CD4-positive, alpha-beta T cell treated with Interleukin-2 at 100 ng/mL for 4 hours (primary cell): ENCODE measurements at places on chromosomes 1 and 21.

DNA sequence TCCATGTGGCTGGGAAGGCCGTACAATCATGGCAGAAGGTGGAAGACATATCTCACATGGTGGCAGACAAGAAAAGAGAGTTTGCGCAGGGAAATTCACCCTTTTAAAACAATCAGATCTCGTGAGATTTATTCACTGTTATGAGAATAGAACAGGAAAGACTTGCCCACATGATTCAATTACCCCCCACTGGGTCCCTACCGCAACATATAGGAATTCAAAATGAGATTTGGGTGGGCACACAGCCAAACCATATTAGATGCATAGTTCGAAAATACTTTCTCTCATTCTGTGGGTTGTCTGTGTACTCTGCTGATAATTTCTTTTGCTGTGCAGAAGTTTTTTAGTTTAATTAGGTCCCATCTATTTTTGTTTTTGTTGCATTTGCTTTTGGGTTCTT is 990.3 kb downstream of the PLA2G4A start:
- DNase-seq: no peak

- no peak for DNase-seq
Measured at GRCh38 chr1:14909920-14910460, 243.6 kb upstream of the TMEM51 start.

- DNase-seq: no peak
Measured at GRCh38 chr1:47927165-47927564, 70.0 kb downstream of the TRABD2B start.

- DNase-seq: no peak
Measured at GRCh38 chr1:223074445-223075300, 68.4 kb downstream of the TLR5 start.

GRCh38 chr1:7902478-7903085 is 38.1 kb downstream of the TNFRSF9 start:
- DNase-seq: peak; percentile 70

GRCh38 chr1:225897595-225898514 is 8.9 kb upstream of the LEFTY1 start:
- DNase-seq: peak; percentile 47

DNA sequence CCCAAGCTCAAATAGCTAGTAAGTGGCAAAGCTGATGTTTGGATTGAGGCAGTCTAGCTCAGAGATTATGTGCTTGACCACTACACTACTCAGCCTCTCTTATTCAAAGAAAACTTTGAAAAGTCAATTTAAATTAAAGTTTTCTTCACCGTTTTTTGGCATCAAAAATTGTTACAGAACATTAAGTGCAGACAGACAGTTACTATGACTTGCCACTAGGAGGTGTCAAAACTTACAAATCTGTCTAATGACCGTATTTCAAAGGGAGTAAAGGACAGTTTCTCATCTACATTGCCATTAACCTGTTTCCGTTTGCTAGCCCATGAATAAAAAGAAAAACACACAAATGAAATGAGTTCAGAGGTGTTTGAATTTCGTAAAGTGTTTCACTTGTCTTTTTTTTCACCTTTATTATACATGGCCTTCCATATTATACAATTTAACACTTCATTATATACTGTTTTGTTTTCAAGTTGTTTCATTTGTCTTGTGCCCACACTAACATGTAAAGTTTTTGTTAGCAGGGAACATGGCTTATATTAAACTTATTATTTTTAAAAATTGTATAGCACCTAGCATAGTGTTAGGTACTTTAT is 57.4 kb upstream of the MTF2 start:
- DNase-seq: peak; percentile 71

DNA sequence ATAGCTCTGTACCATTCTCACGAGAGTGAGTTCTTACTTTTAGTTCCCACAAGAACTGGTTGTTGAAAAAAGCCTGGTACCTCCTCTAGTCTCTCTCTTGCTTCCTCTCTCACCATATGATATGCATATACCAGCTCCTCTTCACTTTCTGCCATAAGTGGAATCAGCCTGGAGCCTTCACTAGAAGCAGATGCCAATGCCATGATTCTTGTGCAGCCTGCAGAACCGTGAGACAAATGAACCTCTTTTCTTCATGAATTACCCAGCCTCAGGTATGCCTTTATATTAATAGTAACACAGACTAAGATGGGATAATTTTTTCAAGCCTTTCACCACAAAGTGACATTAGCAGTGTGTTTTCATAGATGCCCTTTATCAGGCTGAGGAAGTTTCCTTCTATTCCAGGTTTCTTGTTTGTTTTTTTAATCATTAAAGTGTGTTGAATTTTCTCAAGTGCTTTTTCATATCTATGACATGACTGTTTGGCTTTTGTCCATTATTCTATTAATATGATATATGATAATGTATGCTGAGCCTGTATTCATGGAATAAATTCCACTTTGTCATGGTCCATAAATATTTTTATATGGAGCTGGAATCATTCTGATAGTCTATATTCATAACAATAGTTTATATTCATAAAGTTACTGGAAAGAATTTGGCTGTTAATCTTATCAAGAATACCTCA is 40.7 kb upstream of the C1orf185 start:
- no peak for DNase-seq

- no peak for DNase-seq
Measured at GRCh38 chr21:41823166-41823565, 56.0 kb downstream of the PRDM15 start.

- no peak for DNase-seq
Measured at GRCh38 chr1:87963556-87963955, 634.9 kb downstream of the LMO4 start.

- no peak for DNase-seq
Measured at GRCh38 chr1:45047032-45047431, 35.0 kb downstream of the UROD start.

DNA sequence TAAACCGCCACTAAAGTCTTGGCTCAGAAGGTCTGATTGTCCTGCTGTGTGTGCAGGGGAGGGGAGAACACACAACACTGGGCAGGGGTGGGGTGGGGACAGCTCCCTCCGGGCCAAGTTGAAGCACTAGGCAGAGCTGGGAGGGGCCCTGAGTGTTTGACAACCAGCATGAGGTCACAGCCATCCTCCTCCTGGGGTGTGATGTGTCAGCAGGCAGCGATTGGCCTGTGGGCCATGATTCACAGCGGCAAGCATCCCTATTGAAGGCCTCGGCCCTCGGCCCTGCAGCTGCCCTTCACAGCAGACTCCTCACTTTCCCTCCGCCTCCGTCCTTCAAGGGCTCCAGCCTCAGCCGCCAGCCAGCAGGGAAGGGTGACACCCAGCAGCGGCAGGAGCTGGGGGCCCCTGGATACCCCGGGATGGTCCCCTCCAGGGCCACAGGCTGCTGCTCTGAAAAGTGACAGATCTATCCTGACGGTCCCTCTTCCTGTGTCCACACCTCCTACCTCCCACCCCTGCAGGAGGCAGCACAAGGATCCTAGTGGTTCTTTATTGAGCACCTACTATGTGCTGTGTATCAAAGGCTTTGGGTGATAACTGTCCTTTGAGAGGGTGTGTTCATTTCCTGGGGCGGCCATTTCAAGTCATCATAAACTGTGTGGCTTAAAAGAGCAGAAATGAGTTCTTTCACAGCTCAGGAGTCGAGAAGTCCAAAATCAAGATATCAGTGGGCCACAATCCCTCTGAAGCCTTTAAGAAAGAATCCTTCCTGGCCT is 66.0 kb upstream of the SLC25A33 start:
- no peak for DNase-seq

- DNase-seq: no peak
Measured at GRCh38 chr1:101059945-101060542, 34.5 kb upstream of the DPH5 start.

- no peak for DNase-seq
Measured at GRCh38 chr1:100323419-100324106, 28.7 kb upstream of the CDC14A start.

DNA sequence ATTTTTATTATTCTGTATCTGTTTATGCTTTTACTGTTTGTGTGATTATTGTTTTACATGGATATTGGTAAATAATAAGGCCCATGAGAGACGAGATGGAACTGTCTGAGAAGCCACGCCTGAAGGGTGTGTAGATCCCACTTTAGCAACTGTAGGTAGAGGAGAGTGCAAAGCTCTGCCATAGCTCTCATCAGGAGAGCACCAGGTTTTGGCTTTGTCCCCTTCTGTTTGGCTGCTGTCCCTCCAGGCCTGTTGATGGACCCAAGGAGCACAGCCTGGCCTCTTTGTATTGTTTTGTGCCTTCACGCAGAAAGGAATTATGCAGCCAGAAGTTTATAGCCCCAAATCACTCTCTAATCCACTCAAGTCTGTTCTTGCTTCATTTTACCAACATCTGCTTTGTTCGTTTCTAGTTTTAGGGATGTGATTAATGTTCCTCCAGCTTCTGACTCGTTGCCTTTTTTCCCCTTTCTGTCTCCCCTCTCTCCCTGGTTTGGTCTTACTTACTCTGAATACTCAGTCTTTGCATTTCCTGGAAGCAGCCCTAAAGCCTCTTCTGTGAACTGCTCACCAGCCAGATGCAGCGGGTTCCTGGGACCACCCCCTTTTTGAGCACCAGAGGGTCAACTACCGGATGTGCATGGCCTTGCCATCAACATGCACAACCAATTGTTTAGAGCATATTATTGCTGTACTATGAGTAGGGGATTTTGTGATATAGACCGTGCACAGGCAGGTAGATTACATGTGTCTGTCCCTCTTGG is 127.3 kb downstream of the HHAT start:
- no peak for DNase-seq

GRCh38 chr1:104765085-104765484 is 1015.4 kb downstream of the AMY1C start:
- DNase-seq: no peak

DNA sequence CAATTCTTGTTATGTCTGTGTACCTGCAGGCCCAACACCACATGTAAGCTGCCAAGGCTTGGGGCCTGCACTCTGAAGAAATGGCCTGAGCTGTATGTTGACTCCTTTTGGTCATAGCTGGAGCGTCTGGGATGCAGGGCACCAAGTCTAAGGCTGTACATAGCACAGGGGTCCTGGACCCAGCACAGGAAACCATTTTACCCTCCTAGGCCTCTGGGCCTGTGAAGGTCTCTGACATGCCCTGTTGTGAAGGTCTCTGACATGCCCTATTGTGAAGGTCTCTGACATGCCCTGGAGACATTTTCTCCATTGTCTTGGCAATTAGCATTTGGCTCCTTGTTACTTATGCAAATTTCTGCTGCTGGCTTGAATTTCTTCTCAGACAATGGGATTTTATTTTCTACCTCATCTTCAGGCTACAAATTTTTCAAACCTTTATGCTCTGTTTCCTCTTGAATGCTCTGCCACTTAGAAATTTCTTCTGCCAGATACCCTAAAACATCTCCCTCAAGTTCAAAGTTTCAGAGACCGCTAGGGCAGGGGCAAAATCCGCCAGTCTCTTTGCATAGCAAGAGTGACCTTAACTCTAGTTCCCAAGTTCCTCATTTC is 246.7 kb upstream of the B3GALT2 start:
- no peak for DNase-seq

DNA sequence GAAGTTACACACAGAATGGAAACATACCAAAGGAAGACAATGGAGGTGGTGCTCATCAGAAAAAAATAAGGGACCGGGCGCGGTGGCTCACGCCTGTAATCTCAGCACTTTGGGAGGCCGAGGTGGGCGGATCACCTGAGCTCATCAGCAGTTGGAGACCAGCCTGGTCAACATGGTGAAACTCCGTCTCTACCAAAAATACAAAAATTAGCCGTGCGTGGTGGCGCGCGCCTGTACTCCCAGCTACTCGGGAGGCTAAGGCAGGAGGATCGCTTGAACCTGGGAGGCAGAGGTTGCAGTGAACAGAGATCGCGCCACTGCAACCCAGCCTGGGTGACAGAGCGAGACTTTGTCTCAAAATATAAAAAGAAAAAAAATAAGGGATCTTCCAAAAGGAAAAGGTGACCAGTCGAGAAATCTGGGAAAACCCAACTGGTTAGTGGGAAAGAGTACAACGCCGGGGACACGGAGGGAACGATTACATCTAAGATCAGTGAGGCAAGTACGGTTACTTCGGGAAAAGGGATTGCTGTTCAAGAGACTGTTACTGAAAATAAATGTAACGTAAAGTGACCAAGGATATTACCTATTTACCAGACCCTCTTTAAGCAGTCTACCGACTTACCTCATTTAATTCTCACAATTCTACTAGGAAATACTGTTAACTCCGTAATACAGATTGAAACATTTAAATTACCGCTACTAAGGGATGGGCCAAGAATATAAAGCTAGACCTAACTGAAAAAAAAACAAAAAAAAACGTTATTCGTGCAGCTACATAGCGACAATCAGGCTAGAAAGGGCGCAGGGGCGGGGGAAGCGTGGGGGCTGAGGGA is 822 bp downstream of the CCT3 start:
- DNase-seq: no peak
